Stimulated activated memory B cell treated with anti-CD40 and anti-IgM and Interleukin-4, amounts not matched to agents 10 μg/mL and 1 μg/mL and 100 μg/mL, for 72 hours (primary cell): ENCODE measurements at places on chromosomes 1 and 21.

DNA sequence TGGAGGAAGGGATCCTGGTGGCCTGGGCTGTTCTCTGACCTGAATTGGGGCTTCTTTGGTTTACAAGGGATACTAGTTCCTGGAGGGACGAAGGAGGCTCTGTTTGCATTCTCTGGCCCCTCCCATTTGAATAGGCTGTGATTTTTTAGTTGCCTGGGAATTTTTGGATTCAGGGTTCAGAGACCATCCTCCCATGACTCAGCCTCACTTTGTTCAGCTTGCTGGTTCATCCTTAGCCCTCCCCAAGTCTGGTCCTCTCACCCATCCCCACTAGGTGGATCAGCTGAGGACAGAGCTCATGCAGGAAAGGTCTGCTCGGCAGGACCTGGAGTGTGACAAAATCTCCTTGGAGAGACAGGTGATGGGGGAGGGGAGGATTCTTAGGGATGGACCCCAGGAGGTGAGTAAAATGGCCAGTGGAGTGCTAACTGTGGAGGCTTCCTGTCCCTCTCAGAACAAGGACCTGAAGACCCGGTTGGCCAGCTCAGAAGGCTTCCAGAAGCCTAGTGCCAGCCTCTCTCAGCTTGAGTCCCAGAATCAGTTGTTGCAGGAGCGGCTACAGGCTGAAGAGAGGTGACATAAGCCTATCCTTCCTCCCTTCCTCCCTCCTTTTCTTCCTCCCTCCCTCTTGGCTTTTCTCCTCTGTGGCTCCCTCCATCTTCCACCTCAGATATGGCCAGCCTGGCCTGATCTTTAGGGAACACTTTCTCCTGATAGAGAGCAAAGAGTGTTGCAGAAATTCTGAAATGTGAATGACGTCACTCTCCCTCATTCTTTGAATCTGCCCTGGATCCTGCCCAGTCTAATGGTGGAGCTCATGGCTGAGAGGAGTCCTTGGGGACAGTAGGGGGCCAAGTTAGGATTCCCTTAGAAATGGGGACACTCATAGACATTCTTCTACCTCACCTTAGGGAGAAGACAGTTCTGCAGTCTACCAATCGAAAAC lies 4.5 kb upstream of the TUFT1 start:
- no peak for ATAC-seq

- ATAC-seq: no peak
Measured at GRCh38 chr1:96076589-96076988, 645.0 kb upstream of the PTBP2 start.

DNA sequence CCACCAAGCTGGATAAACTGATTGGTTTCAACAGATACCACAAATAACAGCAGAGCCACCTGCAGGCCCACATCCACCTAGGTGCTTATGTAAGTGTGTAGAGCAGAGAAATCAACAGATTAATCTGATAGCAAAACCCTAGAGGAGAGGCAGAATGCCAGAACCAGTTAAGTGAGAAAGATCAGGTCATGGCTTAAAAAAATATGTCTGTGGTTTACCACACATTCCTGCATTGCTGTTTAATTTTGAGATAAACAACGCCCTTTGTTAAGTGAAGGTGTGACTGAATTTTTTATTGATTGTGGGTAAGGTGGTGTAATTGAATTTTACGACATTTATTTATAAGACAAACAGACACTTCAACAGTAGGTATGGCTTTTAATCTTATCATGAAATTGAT lies 21.2 kb downstream of the CRNN start:
- ATAC-seq: no peak

- ATAC-seq: no peak
Measured at GRCh38 chr21:33732038-33732437, 89.7 kb downstream of the ITSN1 start.
